B cell (primary cell): ENCODE measurements at places on chromosomes 2 and 18. TPM values are rescaled to one million over a fixed set of nuclear protein-coding genes. Genes with fewer than 3 reads are reported as not detected.

The VPS4B gene
- 14.5 and 26.4 TPM in 2 replicates for polyA plus RNA-seq

DNA sequence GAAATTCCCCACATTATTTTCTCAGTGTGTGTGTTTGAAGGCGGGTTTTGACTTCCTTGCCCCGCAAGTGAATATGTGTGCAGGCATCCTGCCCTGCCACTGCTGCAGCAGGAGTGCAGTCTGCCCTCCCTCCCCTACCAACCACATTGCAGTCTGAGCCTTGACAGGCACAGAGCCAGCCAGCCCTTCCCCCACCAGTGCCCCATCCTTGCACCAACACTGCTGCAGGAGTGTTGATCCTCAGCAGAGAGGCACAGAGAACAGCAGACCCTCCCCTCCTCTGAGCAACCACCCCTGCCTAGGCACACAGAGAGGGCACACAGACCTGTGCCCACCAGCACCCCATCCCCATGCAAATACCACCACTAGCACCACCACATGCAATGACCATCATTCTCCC is 683.0 kb upstream of the PKDCC start:
- no peak for DNase-seq

The CYS1 gene
- not detected in 2 replicates for polyA plus RNA-seq

GRCh38 chr2:128422571-128422970 is 103.9 kb upstream of the HS6ST1 start:
- no peak for DNase-seq

The DOCK10 gene
- polyA plus RNA-seq, result 49.5 and 60.0 TPM in 2 replicates

DNA sequence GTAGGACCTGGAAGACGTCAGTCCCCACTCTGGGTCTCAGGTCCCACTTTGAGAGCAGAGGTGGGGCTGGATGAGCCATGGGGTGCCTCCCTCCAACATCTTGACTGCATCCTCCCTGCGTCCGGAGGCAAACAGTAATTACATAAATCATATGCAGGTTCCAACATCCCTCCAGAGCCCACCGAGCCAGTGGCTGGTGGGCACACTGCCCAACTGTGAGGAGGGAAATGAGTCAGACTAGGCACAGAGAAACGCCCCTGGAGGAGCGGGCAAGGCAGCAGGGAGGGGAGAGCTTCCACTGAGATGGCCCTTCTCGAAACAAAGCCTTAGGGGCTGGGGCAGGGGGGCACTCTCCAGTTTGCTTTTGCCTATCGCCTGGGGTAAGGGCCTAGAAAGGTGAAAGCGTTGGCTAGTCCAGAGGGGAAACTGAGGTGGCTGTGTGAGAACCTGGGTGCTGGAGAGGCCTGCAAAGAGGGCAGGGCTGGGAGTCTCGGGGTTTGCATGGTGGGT is 168.2 kb upstream of the MYCN start:
- DNase-seq, result no peak

The GNLY gene
- 3.9 and 18.1 TPM in 2 replicates for polyA plus RNA-seq

The PCARE gene
- not detected in 2 replicates for polyA plus RNA-seq

GRCh38 chr2:58845011-58845410 is 603.9 kb upstream of the FANCL start:
- no peak for DNase-seq

The HNRNPLL gene
- polyA plus RNA-seq, result 2.1 and 3.8 TPM in 2 replicates

The REG1B gene
- polyA plus RNA-seq, result not detected in 2 replicates

DNA sequence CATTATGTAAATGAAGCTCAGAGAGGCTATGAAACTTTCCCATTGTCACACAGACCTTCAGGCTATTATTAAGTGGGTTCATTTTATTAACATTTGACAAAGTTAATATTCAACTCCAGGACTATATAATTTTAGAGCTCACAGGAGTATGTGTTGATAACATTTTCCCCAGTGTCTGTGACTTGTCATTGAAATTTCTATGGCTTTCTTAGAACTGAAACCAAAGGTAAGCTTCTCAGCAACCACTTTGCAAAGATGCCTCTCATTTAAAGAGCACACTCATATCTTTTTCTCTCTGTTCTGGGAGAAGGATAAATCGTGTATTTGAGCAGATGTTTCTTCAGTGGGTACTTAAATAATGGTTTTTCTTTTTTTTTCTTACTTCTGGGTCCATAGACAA is 61.8 kb upstream of the LHCGR start:
- DNase-seq, result no peak

The CRYGD gene
- not detected in 2 replicates for polyA plus RNA-seq

The AGXT gene
- not detected in 2 replicates for polyA plus RNA-seq

GRCh38 chr18:45690975-45691815 is 32.8 kb upstream of the SLC14A1 start:
- DNase-seq, result peak; percentile 77

- peak; percentile 73 for DNase-seq
Measured at GRCh38 chr2:70647873-70648481, 94.4 kb upstream of the TGFA start.

The NHEJ1 gene
- polyA plus RNA-seq, result 13.0 and 14.9 TPM in 2 replicates

DNA sequence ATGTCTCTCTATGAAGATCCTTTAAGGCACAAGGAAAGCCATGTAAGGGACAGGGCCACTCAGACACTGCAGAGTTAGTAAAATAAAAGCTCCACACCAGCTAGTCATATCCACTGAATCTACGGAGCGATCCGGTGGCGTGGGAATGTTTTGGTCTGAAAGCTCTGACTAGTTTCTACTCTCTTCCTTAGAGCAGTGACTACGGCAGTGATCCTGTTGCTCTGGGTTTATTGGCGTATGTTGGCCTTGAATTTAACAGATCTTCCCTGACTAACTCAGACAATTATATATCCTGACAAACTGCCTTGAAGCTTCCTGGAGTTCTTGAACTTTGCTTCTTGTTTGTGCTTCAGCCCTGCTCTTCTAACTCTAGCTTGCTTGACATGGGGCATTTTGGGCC is 115.3 kb upstream of the FZD5 start:
- DNase-seq, result no peak

The SP9 gene
- polyA plus RNA-seq, result not detected in 2 replicates

The EMILIN1 gene
- 0.24 and 0.27 TPM in 2 replicates for polyA plus RNA-seq

- DNase-seq, result no peak
Measured at GRCh38 chr2:186726938-186727337, 33.1 kb downstream of the FAM171B start.

The POTEC gene
- not detected in 2 replicates for polyA plus RNA-seq

The TTN gene
- 1.0 and 1.7 TPM in 2 replicates for polyA plus RNA-seq

The ZNF514 gene
- 9.5 and 15.5 TPM in 2 replicates for polyA plus RNA-seq

The NAT8 gene
- not detected in 2 replicates for polyA plus RNA-seq

The RBM44 gene
- 0.39 and 0.76 TPM in 2 replicates for polyA plus RNA-seq

The AOX1 gene
- 0.18 TPM in 1 of 2 replicates, not detected in the other for polyA plus RNA-seq

The TRIM43 gene
- polyA plus RNA-seq, result not detected in 2 replicates

DNA sequence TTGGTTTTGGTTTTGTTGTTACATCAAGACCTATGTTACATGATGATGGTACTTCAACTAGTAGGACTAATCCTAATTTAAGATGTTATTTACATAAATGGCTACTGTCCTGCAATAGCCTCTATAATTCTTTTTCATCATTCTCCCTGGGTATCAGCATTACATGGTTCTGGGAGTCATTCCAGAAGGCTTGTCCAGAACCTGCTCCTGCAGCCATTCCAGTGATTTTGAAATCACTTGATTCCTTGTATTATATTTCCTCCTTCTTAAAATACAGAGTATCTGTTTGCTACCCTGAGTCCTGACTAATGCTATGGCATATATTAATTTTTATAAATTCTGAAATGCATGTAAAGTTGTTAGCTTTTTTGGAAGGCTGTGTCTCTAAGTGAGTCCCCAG is 400.5 kb upstream of the MEIS1 start:
- DNase-seq, result no peak

The DSG4 gene
- polyA plus RNA-seq, result not detected in 2 replicates

DNA sequence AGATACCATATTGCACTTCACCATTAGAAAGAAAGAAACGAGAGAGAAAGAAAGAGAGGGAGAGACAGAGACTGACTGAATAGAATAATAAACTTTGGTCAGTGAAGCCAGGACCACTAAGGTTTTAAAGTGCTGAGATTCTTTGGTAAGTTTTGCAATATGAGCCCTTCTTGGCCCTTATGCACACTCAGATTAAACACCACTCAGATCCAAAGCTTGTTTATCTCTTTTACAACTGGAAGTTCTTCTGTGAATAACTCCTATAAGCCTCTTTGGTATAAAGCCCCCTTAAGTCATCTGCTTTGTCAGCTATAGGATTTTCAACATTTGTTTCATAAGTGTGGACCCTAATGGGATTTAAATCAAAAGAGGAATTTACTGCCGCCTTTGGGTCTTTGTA is 40.8 kb downstream of the PID1 start:
- no peak for DNase-seq

GRCh38 chr2:9187620-9188214 is 18.9 kb upstream of the ASAP2 start:
- no peak for DNase-seq

The WDR43 gene
- polyA plus RNA-seq, result 22.5 and 28.7 TPM in 2 replicates

DNA sequence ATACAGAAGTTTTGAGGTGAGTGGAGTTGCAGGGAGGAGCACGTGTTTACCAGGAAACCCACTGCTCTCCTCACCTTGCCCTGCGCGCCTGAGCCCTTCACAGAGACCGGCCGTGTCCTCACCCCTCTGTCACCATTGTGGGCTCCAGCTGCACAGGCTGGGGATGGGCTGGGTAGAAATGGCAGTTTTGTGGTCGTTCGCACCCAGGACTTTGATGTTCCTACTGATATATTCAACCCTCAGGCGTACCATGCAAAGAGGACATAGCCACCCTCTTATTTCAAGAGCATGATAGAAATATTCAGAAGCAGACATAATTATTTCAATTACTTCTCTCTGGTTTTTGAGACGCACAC is 78.2 kb downstream of the GBX2 start:
- DNase-seq, result no peak

The LGALSL gene
- polyA plus RNA-seq, result 0.32 and 0.40 TPM in 2 replicates

The DSC2 gene
- 0.01 TPM in 1 of 2 replicates, not detected in the other for polyA plus RNA-seq

DNA sequence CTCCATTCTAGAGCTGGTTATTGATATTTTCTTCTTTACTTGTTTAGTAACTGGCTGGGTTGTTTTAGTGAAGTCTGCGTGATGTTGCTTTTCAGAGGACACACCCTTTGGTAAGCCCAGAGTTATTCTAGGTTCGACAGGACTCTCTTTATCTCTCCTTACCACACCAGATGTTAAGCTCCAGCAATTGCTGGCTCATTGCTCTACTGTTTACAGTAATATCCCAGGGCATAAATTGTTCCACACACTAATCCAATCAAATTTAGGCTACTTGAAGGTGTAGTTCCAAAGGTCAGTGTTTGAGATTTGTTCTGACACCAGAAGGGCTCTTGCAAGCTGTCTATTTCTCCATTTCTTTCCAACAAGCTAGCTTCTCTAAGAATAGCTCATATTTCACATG is 506.6 kb downstream of the NR4A2 start:
- no peak for DNase-seq

The GALNT14 gene
- polyA plus RNA-seq, result 1.4 and 3.1 TPM in 2 replicates

- no peak for DNase-seq
Measured at GRCh38 chr2:168166902-168167510, 80.4 kb downstream of the STK39 start.

GRCh38 chr2:54208364-54209240 is 47.4 kb downstream of the TSPYL6 start:
- DNase-seq, result no peak

The FBXO36 gene
- polyA plus RNA-seq, result 0.42 and 0.49 TPM in 2 replicates

- no peak for DNase-seq
Measured at GRCh38 chr2:38125842-38126241, 49.9 kb upstream of the CYP1B1 start.

DNA sequence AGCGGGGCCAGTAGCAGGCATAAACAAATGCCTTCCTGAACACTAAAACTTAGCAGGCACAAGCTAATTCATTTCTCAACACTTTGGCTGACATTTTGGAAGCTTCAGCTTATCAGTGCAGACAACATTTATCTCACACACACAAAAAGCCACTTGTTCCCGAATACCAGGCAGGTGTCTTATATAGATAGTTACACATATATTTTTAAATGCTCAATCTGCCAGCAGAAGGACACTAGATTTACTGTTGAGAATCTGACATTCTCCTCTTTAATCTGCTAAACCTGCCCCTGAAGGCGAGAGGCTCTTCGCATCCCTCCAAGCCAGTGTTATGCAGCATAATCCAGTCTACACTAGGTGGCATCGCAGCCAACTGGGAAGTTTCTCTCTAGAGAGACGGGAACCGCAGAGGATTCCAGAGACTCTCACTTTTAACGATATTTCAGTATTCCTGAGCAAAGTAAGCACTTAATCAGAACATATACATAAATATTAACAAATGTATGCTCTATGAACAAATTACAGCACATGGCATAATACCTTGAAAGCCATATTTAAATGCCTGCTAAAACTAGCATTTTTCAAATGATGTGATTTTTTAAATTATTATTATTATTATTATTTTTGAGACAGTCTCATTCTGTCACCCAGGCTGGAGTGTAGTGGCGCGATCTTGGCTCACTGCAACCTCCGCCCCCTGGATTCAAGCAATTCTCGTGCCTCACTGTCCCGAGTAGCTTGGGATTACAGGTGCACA is 90.2 kb upstream of the SCG2 start:
- DNase-seq, result no peak

DNA sequence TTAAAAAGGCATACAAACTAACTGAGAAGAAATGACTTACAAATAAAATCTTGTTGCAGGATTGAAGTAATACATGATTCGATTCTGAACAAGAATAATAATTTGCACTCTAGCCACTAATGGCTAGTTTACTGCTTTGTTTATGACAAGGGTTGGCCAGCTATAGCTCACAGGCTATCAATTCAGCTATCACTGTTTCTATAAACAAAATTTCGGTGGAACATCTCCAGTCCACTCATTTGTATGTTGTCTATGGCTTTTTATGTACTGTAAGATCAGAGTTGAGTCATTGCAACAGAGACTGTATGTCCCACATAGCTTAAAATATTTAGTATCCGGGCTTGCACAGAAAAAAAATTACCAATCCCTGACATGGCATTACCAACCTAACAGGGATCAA is 543.7 kb upstream of the CNTNAP5 start:
- no peak for DNase-seq

The UGT1A8 gene
- polyA plus RNA-seq, result not detected in 2 replicates
